ENCODE measurements at places on chromosomes 2 and 18.

GRCh38 chr18:56891870-56892269 lies 240.7 kb downstream of the WDR7 start:
- DNase-seq: no peak

DNA sequence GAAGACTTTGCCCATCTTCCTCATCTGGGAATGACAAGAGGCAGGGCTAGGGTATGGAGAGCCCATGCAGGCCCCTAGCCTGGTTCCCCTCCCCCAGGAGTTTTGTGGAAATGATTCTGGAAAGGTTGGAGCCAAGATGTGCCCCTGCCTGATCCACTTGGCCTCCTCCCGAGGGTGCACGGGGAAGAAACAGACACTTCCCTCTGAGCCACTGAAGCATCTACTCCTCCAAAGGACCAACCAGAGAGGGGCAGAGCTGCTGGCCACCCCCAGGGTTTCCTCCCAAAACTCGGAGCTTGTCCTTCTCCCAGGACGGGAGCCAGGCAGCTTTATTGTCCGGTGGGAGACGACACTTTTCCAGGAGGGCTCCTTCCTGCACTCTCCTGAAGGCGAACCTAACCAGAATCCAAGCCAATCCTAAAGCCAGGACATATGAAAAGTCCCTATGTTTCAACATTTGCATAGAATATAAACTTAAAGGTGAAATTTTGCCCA lies 149.2 kb upstream of the COPS8 start:
- DNase-seq: no peak

DNA sequence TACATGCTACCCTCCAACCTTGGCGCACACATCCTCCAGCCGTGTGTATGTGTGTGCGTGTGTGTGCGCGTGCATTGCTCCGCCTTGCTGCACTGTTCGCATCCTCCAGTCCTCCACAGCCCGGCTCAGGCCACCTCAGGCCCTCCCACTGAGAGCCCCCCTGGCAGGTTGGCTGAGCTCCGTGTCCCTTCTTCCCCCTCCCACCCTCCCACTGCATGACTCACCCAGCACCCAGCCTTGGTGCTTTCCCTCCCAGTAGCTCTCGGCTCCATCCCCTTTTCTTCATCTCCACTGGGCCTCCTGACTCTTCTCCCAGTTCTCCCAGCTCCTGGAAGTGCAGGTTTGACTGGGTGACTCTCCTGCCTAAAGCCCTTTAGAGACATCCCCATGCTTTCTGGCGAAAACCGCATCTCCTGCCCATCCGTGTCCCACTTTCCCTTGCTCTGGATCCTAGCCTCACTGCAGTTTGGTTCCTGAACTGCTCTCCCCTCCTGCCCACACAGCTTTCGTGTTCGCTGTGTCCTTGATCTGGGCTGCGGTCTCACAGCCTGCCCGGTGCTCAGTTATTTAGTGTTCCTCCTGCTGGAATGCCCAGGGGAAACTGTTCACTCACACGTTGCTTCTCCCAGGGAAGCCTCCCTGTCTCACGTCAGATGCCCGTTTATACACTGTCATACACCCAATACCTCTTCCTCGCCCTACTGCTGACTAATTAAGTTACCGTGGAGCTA lies 4.9 kb downstream of the TMEM177 start:
- no peak for DNase-seq

GRCh38 chr2:229160180-229160579 lies 110.9 kb downstream of the PID1 start:
- DNase-seq: no peak

- DNase-seq: no peak
Observed at GRCh38 chr2:223003191-223003590, 48.8 kb upstream of the KCNE4 start.

DNA sequence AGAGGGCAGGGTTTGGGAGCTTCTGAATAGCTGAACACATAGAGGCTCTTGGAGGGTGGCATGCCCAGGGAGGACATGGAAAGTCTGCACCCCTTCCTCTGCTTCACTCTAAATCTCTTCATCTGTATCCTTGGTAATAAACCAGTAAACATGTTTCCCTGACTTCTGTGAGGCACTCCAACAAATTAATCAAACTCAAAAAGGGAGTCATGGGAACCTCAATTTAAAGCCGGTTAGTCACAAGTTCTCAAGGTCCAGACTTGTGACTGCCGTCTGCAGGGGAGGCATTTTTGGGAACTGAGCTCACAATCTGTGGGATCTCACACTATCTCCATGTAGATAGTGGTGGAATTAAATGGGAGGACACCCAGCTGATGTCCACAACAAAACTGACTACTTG lies 33.1 kb upstream of the STON1 start:
- no peak for DNase-seq

- DNase-seq: no peak
Observed at GRCh38 chr18:54734059-54734458, 94.2 kb upstream of the RAB27B start.

DNA sequence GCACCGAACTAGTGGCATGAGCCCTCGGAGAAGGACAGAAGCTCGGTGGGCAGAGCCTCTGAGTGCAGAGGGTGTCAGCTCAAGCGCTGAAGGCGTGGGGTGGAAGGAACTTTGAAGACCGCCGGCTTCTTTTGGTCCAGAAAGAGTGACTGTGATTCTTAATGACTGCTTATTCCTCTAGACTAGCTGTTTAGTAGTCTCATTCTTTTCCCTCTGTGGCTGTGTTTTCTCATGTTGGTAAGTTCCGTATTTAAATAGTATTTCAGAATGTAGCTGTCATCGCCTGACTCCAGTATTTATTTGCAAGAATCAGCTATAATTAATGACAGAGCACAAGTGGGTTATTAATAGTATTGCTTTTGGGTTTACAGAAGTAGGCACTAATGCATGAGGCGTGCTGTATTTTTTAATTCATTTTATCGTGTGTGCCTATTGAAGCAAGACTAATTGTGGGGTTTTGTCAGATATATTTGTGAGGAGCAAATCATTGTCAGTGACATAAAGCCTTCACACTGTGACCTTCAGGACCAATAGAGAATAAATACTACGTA lies 80.8 kb upstream of the NFATC1 start:
- no peak for DNase-seq

DNA sequence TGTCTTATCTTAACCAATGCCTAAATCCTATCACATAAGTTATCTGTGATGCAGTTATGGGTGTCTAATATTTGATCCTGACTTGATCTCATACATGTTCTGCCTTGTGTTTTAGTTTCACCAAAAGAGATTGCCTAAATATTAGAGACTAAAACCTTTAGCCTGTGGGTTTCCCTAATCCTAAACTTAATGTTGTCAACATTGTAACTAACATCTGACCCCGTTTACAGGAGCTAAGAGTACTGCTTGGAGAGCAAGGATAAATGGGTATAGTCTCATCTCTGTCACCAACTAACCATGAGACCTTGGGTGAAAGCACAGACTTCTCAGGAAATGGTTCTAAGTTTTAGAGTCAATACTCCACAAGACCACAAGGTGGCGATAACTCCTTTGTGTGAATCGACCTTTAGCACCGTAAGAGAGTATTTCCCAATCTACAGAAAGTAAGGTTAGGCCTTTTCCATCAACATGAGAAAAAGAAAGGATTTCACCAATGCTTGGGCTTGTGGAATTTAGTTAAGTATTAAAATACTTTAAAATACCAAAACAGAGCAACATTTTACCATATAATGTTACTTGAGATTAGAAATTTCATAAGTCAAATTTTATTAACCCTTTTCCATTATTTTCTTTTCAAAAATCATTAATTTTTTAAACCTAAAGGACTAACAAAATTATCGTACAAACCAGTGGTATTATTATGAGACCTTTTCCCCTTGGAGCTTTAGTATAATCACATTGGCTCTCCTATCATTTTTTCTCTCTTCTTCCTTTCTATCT lies 60.5 kb downstream of the G6PC2 start:
- DNase-seq: peak; percentile 77

- no peak for DNase-seq
Observed at GRCh38 chr2:216499641-216500218, 1.1 kb downstream of the RPL37A start.

- no peak for DNase-seq
Observed at GRCh38 chr18:11175266-11175979, 26.1 kb upstream of the PIEZO2 start.

DNA sequence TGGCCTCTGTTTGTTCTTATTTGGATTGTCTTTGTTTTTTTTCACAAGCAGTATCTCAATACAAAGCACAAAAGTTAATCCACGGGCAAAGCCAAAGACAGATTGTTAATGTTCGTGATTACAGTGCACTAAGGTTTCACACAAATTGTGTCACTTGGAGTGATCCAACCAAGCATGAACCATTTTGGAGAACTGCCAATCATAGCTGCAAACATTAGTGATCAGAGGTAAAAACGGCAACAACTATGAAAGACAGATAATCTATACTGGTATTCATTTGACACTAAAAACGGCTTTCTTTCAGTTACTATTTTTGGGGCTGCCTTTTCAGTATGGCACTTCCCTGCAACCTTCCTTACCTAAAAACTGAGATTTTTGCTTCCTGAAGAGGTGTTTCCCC lies 213.1 kb upstream of the GULP1 start:
- no peak for DNase-seq

GRCh38 chr18:23805898-23806297 lies 116.6 kb downstream of the LAMA3 start:
- no peak for DNase-seq

GRCh38 chr2:104701411-104701911 lies 152.5 kb upstream of the POU3F3 start:
- no peak for DNase-seq

GRCh38 chr2:215664847-215665525 lies 229.1 kb upstream of the FN1 start:
- no peak for DNase-seq

DNA sequence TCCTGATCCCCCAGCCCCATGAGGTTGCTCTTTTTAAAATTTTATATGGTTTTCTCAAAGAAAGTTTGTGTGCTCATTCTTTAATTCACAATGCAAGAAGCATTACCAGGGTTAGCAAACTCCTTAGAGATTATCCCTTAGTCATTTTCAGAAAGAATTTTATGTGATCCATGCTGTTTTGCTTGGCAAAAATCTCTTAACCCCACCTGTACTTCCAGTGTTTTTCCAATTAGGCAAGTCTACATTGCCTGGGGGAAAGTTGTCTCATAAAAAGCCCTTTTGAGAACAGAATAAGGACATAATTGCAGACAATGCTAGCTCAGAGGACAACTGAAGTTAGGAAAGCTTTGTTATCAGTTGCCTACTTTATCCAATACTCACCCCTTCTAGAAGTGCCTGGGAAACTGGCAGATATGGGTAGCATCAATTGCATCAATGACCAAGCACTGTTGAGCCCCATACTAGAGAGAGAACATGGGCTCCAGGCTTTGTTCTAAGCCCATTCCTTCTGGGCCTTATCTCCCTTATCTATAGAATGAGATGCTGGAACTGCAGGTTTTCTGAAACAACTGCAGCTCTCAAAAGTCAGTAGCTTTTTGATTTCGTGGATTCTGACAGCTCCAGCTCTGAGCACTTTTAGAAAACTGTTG lies 265.9 kb upstream of the SPHKAP start:
- DNase-seq: no peak

DNA sequence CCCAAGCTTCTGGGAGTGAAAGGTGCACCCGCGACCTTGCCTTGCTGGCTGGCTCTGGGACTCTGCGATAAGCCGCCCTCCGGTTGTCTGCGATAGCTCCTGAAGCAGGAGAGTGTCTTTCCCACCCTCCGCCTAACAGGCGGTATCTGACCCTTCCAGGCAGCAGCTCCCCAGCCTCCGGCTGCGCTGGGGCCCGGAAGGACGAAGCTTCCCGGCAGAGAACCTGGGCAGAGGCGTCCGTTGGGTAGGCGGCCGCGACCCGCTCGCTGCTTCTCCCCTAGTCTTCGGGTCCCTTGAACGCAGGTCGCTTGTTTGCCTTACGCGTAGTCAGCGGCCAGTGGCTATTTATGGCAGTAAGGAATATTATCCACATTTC lies 446 bp upstream of the RHBDD1 start:
- DNase-seq: peak; percentile 0

DNA sequence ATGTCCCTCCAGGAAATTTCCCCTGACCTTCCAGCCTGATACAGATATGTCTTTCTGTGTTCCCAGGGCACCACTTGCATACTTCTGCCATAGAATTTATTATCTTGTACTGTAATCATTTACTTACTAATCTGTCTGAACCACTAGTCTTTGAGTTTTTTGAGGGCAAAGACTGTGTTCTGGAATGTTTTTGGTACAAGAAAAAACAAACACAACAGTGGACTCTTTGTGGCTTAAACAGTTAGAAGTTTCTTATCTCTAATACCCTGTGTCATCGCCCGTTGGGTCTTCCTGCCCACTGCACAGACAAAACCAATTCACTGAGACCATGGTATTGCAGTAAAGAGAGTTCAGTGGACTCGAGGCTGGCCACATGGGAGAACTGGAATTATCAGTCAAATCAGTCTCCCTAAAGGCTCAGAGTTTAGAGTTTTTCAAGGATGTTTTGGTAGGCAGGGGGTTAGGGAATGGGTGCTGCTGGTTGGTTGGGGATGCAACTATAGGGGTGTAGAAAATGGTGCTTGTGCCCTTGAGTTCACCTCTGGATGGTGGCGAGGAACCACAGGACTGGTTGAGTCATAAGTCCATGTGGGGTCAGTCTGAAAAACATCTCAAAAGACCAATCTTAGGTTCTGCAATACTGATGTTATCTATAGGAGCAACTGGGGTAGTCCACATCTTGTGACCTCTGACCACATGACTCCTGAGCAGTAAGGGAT lies 20.3 kb downstream of the RALB start:
- no peak for DNase-seq

DNA sequence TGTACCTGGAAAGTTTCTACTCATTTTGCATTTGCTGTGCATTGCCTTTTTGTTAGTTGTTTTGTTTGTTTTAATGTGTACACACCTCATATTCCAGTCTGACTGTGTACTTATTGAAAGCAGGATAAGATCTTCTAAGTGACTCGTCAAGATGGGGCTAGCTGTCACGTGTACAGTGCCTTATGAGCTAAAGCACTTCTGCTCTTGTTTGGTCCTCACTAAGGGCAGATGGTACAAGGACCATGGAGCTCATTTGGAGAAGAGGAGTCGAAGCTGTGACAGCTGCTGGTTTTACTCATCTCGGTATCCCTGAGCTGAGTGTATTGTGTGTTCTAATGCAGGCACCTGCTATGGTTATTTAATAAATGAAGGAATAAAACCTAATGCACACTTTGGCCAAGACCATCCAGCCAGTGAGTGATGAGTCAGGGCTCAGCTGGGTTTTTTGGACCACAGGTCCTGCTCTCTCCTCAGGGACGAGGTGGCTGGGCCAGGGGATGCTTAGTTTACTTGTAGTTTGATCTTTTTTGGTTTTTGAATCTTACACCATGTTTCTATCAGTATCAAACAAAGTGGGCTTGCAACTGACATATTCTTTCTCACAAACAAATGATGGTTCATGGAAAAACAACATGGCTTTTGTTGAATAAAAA lies 152.5 kb upstream of the APCDD1 start:
- DNase-seq: peak; percentile 48

- peak; percentile 25 for DNase-seq
Observed at GRCh38 chr2:154697418-154698252, 860 bp upstream of the KCNJ3 start.

DNA sequence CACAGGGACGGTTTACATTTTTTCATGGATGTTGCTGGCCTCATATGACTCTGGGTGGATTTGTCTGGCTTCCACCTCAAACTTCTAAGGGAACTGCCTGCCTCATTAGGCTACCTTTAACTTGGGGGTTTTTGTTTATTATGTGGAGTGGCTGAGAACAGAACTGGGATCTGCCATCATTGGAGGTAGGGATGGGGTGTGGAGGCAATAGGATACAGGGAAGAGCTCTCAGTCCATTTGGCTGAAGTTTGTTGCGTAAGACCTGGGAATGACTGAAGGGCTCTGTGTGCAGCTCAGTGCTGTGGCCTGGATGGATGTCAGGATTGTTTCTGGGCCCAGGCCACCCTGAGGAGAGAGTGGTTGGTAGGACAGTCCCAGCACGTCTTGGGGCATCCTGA lies 31.2 kb downstream of the ASB1 start:
- no peak for DNase-seq
